Stimulated activated CD8-positive, alpha-beta memory T cell treated with anti-CD3 and anti-CD28 coated beads, Interleukin-4, amount 100 ng/mL, for 4 hours (primary cell): ENCODE measurements at places on chromosomes 2 and 18.

DNA sequence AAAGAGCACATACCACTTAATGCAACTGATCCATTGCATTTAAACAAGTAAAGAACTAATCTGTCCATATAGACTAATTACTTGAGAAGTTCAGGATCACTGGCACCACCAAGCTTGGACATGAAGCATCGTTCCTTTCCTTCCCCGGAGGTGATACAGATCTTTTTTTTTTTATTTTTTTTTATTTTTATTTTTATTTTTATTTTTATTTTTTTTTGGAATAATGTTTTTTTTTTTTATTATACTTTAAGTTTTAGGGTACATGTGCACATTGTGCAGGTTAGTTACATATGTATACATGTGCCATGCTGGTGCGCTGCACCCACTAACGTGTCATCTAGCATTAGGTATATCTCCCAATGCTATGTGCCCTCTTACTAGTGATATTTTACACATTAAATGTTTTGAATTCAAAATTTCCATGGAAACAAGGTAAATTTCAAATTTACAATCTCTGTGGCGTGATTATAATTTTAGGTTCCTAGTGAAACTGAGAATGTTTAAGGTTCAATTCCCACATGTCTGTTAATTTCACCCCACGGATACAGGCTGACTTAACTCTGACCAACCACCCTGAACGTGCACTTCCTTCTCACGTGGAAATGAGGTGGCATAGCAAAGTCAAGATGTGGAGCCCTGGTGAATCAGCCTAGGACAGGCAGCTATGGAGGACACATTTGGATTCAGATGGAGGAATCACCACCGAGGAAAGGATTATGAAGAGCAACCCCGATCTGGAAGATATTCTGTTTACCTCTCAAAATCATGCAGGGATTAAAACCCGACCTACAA is 101.6 kb upstream of the THOC1 start:
- no peak for DNase-seq

DNA sequence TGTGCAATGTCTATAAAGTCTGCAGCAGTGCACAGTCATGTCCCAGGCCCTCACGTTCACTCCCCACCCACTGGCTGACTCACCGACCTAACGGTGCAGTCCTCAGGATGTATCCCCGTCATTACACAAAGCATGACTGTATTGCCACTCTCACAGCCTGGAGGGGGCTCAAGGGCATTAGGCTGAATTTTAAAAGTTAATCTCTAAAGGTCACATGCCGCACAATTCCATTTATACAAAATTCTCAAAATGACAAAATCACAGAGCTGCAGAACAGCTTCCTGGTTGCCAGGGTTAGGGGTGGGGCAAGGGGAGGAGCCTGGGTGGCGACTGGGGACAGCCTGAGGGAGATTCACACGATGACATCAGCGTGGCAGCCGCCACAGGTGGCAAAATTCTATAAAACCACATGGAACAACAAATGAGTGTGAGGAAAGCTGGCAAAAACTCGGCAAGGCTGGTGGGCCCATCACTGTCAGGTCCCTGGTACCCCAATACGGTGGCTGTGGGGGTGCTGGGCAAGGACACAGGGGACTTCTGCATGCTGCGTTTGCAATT is 97.6 kb downstream of the NDUFA10 start:
- DNase-seq: peak; percentile 55

DNA sequence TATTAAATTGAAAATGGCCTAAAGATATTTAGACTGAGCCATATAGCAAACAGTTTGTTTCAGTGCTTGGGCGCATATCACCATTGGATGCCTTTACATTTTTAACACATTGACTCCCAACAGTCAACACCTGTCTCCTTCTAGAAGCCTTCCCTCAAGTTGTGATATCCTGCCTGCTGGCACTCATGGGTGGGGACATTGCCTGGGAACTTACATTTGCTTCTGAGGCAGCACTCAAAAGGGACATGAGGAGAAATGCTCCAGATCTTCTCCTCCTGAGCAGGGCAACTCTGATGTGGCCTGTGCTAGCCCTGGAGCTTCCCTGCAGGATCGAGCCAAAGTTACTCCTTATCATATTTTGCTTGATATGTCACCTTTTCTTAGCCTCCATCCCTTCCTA is 392.2 kb downstream of the CDH7 start:
- DNase-seq: no peak

DNA sequence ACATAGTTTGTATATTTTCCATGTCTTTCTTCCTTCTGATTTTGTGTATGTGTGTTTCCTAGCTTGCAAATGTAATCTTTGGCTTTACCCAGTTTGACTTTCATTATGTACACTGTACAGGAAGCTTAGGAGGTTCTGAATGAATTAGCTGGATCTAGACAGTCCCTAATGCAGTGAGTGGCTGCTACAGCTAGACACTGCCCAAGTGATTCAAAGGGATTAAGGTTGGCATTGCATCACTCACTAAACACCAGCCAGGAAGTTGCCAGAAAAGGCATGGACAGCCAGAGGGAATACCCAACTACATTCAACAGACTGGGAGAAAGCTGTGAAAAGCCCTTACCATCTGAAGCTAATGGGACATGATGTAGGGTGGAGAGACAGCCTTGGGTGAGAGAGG is 316.0 kb upstream of the MEX3C start:
- DNase-seq: no peak

GRCh38 chr2:38666556-38666910 is 619 bp downstream of the GALM start:
- DNase-seq: no peak

GRCh38 chr18:22639026-22639463 is 221.3 kb upstream of the CTAGE1 start:
- no peak for DNase-seq

DNA sequence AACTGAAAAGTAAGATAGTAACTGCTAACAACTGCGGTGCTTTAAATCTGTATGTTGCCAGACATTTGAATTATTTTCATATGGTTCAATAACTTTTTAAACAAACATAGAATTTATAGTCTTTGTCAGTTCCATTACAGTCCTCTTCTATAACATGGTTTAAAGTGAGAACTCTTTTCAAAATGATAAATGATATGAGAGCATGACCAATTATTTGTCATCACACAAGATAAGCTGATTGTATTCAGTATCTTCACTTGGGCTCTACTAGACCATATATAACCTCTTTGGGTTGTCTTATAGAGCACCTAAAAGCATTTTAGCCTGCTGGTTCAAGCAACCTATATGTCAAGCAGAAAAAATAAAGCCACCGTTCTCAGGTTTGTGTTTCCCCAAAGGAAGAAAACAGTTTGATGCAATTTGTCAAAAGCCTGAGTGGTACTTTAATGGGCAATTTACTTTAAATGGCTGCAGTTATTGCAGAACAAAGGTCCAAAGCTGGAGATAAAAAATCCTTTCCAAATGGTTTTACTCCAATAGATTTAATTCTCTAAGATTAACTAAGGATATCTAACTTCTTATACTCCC is 298.4 kb downstream of the FSIP2 start:
- no peak for DNase-seq

DNA sequence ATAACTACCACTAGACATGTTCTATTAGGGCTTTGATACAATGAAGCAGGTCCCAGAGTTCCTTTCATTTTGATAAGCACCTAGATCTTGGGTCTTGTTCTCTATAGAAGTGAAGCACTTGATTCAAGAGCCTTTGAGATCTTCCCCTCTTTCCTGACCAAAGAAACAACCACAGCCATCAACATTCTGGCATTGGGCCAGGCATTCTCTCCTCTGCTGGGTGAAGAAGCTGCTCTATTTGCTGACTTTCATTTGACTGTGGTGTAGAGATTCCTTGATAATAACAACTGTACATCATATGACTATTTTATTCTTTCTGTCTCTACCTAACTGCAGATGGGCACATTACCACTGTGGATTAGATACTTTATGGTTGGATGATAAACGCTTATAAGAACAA is 96.6 kb upstream of the LYPD1 start:
- DNase-seq: no peak

- DNase-seq: no peak
Observed at GRCh38 chr2:9297156-9297555, 90.5 kb downstream of the ASAP2 start.

- no peak for DNase-seq
Observed at GRCh38 chr2:53938904-53939303, 31.9 kb downstream of the PSME4 start.

- DNase-seq: no peak
Observed at GRCh38 chr2:171141320-171141719, 19.4 kb downstream of the TLK1 start.

GRCh38 chr18:79518028-79518682 is 122.4 kb downstream of the NFATC1 start:
- no peak for DNase-seq

- no peak for DNase-seq
Observed at GRCh38 chr2:117979911-117980701, 33.8 kb downstream of the CCDC93 start.

DNA sequence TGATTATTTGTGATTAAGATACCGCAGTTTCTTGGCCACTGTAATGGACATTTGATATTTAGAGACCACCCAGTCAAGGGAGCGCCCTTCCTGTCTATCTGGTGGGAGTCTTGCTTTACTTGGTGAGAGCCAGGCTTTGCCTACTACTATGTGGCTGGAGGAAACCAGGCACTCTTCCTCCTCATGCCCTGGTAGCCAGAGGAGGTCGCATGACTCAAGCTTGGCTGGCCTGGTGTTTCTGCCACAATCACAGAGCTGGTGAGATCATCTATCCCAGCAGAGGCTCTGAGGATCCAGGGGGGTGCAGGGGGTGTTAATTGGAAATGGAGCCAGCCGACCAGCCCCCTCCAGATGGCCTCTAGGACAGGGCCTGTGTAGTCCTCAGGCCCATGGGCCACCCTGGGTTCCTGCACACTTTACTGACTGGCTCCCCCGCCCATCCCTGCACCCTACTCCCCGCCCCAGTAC is 46.8 kb upstream of the BIN1 start:
- no peak for DNase-seq

DNA sequence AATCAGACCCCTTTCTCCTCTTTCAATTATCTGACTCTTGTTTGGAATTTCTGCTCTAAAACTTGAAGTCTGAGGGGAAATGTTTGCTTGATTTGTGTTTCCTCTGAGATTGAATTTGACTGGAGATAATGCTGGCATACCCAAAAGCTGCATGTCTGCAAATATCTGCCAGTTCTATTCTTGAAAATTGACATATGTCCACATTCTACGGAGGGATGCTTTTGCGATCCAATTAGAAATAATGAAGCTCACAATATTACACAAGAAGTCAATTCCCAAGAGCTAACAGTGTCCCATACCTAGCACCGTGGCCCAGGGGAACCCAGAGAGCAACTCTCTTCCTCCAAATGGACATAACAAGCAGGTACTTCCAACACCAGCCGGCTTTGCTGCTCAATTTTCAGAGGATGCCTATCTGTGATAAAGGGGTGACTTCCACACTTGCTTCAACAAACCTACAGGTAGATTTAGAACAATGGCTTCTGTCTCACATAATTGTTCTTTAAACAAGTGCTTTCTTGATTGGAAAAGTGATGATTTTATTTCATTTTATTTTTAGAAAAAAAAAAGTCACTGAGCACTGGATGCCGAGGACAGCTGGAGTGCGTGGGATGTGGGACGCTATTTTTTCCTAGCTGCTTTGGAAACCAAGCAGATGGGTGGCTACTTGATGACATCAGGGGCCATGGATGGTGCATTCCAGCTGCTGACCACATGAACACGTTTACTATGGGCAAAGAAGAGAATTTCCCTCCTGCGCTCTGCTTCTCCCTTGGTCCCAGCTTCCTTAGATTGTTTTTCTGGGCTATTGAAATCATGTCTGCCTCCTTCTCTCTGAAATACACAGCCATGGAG is 488.9 kb downstream of the RNF144A start:
- no peak for DNase-seq

- no peak for DNase-seq
Observed at GRCh38 chr2:147521936-147522335, 322.9 kb upstream of the ACVR2A start.

- DNase-seq: no peak
Observed at GRCh38 chr2:150584081-150584480, 96.6 kb upstream of the RND3 start.

DNA sequence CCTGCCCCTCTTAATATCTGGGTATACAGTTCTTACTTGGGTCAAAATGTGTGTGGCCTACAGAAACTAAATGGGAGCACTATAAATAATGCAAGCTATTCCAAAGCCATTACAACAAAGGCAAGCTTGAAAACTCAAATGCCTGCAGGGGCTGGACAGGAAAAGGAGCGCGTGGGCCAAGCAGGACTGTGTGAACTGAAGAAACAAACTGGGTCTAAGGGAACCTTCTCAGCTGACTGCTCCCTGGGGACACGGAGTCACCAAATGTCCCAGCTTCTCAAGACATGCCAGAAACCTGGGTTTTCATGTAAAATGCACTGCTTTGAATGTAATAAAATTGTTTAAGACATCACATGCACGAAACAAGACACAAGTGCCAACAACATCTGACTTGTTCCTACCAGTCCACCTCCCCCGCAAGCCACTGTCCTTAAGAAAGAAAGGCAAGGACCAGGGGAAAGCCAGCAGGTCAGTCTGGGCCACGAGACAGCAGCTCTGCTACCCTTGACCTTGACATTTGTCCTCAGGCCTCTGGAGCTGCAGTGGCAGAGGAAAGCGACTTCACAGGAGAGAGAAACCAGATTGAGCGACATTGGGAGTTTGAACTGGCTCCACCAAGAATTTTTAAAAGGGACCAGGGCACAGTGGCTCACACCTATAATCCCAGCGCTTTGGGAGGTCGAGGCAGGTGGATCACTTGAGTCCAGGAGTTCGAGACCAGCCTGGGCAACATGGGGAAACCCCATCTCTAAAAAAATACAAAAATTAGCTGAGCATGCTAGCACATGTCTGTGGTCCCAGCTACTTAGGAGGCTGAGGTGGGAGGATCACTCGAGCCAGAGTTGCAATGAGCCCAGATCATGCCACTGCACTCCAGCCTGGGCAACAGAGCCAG is 89.7 kb upstream of the SH3BP4 start:
- DNase-seq: no peak

- no peak for DNase-seq
Observed at GRCh38 chr2:20609349-20609994, 41.4 kb downstream of the HS1BP3 start.

- DNase-seq: no peak
Observed at GRCh38 chr18:25503567-25504081, 151.7 kb upstream of the ZNF521 start.

DNA sequence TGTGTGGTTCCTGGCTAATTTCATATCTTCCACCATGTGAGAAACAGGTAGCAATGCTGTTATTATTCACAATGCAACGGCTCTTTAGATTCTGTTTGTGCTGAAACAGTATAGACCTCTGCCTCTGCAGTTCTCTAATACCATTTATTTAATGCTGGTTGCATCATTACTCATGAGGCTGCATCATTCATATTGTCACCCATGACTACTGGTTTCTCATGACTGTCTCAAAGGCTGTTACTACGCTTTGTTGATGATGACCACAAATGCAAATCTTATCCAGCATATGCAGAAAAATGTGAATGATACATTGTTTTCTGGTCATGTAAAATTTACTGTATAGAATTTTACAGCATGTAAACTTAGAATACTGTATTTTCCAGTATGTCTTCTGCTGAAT is 22.5 kb downstream of the CAVIN2 start:
- DNase-seq: no peak

GRCh38 chr2:257429-257828 is 6.4 kb downstream of the SH3YL1 start:
- DNase-seq: no peak
